ENCODE measurements at places on chromosomes 16 and 17. TPM values are rescaled to one million over a fixed set of nuclear protein-coding genes. Genes with fewer than 3 reads are reported as not detected.

NEURL4 gene
- 52.8 TPM for total RNA-seq

LITAFD gene
- not detected for total RNA-seq

IL17C gene
- not detected for total RNA-seq

NPIPB9 gene
- total RNA-seq = 3.6 TPM

ZNF286A gene
- 91.9 TPM for total RNA-seq

TAC4 gene
- total RNA-seq = not detected

MON1B gene
- total RNA-seq = 36.7 TPM

TBC1D3E gene
- total RNA-seq = not detected

ASIC2 gene
- total RNA-seq = 3.5 TPM

RRN3 gene
- 32.9 TPM for total RNA-seq

RAB26 gene
- total RNA-seq = 1.1 TPM

SIRT7 gene
- total RNA-seq = 21.3 TPM

SHISA6 gene
- total RNA-seq = not detected

DNAAF8 gene
- 0.49 TPM for total RNA-seq

TOP2A gene
- total RNA-seq = 91.0 TPM

BAIAP3 gene
- total RNA-seq = 1.3 TPM

TMC8 gene
- total RNA-seq = 0.60 TPM

NLGN2 gene
- 88.0 TPM for total RNA-seq

SLC5A11 gene
- 0.22 TPM for total RNA-seq

BAHCC1 gene
- total RNA-seq = 34.9 TPM

PDILT gene
- not detected for total RNA-seq

PRAC1 gene
- total RNA-seq = 14.0 TPM

APOBR gene
- 0.09 TPM for total RNA-seq

ZNF423 gene
- 19.8 TPM for total RNA-seq

REXO5 gene
- total RNA-seq = 5.0 TPM

PER1 gene
- total RNA-seq = 55.2 TPM

CD2BP2 gene
- 63.9 TPM for total RNA-seq

P2RX1 gene
- 0.22 TPM for total RNA-seq

CENPT gene
- total RNA-seq = 73.8 TPM

KRT28 gene
- not detected for total RNA-seq

PYCARD gene
- 6.5 TPM for total RNA-seq

GSG1L gene
- 1.7 TPM for total RNA-seq

CCDC200 gene
- not detected for total RNA-seq

CD300E gene
- total RNA-seq = not detected

DPEP2 gene
- total RNA-seq = not detected

ADAD2 gene
- total RNA-seq = not detected

DHX58 gene
- 11.6 TPM for total RNA-seq
